ENCODE measurements at places on chromosomes 16 and 17.
A peak's percentile ranks its signal among the peaks of the same experiment; 100 is the strongest.

- peak; percentile 58 for DNase-seq
These were observed 428 bp upstream of the ANTKMT start for GRCh38 chr16:720447-720989.

GRCh38 chr17:57577751-57578607 is 167.1 kb downstream of the CCDC182 start:
- no peak for DNase-seq

DNA sequence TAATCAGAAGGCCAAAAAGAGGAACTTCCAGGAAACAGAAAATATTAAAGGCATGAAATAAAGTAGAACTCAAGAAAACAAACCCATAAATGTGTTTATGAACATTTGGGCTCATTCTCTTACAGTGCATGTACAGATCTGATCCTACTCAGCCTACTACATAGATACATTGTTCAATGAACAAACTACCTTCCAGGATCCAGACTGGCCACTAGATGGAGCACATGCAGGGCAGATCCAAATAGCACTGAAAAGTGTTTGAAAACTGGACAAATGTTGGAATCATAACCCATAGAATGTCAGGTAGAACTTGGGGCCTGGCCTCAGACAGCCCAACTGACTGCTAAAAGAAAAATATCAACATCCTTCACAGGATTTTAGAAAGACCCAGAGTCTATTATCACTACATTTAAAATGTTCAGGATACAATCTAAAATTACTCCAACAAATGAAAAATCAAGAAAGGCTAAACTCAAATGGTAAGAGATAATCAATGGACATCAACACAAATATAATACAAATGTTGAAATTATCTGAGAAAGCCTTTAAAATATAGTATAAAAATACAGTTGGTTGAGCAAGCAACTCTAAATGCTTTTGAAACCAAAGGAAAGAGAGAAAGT is 122.4 kb upstream of the NUDT7 start:
- DNase-seq: no peak

DNA sequence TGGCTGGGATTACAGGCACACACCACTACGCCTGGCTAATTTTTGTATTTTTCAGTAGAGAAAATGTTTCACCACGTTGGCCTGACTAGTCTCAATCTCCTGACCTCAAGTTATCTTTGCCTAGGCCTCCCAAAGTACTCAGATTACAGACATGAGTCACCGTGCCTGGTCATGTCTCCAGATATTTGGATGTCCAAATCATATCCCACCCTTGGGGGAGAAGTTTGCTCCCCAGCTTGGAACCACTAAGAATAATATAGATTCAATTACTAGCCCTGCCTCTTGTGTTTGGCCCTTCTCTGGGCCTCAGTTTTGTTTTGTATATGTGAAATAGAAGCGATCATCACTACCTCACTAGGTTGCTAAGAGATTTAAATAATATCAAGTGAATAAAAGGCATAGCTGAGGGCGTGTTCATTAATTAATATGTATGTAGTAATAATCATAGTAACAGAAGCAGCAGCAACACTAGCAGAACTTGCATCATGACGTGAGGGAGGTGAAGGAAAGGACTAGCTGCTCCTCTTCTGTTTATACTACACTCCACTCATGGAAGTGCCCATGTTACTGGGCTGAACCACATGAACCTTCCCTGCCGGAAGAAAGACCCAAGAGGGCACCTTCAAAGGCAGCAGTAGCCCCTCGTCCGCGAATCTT is 253.6 kb upstream of the XYLT1 start:
- DNase-seq: no peak

DNA sequence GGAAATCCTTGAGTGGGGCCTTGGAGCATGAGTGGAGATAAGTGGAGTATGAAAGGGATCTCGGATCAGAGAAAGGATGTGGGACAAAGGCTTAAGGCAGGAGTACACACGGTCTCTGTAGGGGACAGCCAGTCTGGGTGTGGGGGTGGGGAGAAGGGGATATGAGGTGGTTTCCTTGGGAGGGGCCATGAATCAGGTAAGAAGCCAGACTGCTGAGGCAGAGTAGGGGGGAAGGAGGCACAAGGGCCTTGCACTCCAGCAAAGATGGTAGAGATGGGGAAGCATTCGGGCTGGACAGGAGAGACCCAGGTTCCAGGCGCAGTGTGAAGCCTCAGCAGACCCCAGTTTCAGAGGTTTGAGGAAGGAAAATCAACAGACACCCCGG is 1.6 kb downstream of the HSD11B2 start:
- no peak for DNase-seq

DNA sequence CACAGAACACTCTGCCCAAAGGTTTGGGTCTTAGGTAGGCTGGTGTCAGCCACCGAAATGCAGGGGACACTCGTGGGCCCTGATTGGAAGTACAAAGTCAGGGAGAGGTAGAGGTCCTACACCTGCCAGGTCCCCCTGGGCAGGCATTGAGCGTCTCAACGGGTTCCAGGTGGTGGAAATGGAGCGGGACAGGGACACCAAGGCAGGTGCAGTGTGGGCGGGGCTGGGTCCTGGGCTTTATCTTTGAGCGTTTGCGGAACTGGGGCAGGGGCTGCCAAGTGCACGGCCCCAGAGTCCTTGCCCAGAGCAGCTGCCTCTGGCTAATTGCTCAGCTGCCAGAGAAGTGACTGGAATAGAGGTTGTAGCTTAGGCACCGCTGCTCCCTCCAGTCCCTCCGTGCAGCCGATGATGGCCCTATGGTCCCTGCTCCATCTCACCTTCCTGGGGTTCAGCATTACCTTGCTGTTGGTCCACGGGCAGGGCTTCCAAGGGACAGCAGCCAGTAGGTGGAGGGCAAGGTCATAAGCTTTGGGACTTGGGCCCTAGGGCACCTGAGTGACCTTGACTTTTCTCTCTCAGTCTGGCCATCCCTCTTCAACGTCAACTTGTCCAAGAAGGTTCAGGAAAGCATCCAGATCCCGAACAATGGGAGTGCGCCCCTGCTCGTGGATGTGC is at the start of gene ZACN:
Gene ZACN (plus strand): TSS at position 323 of the 675 bp plus-strand sequence. CDS start 83 bp downstream, at position 406.
- DNase-seq: no peak

DNA sequence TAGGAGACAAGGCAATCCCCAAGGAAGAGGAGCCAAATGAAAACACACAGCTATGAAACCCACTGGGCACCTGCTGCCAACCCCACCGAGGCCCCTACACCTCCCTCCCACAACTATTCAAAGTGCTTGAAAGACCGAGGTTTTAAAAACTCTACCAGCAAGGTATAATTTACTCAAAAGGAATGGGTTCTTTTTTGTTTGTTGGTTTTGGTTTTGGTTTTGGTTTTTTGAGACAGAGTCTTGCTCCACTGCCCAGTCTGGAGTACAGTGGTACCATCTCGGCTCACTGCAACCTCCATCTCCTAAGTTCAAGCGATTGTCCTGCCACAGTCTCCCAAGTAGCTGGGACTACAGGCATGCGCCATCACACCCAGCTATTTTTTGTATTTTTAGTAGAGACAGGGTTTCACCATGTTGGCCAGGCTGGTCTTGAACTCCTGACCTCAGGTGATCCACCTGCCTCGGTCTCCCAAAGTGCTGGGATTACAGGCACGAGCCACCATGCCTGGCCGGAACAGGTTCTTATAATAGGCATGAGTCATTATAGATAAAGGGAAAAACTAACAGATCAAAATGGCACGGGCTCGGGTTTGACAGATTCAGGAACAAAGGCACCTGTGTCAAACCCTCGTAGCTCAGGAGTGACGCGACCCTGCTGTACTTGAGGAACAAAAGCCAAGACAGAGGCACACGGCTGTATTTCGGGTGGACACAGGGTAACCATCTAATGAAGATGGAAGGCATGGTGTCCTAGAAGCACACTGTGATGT is 40.7 kb downstream of the COTL1 start:
- DNase-seq: no peak

- no peak for DNase-seq
These were observed 27.1 kb downstream of the MMD start for GRCh38 chr17:55394357-55395021.

DNA sequence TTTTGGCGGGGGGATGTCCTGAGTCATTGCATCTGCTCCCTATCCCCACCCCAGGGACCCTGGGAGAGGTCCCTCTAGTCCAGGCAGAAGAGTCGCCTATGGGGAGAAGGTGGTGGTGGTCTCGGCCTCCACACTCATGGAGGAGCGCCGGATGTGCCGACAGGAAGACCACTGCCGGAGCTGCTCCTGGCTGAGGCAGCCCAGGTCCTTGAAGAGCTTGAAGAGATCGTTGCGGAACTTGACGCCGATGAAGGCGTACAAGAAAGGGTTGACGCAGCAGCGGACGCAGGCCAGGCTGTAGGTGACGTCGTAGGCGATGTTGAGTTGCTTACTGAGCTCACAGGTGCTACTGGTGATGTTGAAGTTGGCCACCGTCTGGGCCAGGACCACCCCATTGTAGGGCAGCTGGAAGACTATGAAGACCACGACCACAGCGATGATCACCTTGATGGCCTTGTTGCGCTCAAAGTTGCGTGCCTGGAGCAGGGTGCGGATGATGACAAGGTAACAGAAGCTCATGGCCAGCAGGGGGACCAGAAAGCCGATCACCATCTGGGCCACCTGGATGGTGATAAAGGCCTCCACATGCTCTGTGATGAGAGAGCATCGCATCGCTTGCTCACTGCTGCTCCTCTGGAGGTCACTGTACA is 10.5 kb downstream of the CCR7 start:
- no peak for DNase-seq

GRCh38 chr17:16461606-16461866 is 30.5 kb downstream of the LRRC75A start:
- DNase-seq: no peak

DNA sequence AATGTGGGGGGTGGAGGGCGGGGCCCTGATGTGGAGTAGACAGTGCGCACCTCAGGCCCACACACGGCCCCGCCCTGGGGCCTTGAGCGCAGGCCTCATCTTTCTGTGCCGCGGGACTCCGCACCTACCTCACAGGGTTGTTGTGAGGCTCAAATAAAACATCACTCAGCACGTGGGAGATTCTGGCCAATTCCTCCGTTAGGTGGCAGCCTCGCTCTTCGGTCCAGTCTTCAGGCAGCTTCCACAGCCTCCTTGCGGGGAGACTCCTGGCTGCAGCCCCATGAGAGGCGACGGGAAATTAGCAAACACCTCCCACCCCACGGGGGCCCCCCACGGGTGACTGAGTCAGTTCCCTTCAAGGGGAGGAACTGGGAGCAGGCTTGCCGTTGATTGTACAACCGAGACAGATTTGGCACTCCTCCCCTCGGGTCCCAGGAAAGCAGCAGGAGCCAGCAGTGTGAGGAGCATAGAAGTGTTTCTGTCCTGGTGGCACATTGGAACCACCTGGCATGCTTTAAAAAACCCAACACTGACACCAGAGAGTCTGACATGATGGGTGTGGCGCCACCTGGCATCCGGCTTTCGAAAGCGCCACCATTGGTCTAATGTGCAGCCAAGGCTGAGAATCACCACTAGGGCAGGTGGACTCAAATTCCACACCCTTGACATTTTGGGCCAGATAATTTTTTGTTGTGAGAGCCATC is 7.6 kb downstream of the MRM1 start:
- no peak for DNase-seq

DNA sequence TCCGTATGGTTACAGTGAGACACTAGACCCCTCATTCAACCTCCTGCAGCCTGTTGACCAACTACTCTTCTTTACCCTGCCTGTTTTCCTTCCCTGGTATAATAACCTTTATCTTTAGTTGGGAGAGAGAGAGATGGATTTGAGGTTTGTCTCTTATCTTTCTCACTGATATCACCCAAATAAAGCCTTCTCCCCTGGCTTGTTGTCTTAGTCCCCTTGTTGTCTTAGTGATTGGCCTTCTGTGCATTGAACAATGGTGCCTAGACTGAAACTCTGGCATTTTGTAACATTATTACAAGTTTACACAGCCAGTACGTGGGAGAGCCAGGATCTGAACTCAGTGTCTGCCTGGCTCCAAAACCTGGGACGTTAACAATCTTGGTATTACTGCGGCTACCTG is 560.8 kb downstream of the HS3ST4 start:
- no peak for DNase-seq

DNA sequence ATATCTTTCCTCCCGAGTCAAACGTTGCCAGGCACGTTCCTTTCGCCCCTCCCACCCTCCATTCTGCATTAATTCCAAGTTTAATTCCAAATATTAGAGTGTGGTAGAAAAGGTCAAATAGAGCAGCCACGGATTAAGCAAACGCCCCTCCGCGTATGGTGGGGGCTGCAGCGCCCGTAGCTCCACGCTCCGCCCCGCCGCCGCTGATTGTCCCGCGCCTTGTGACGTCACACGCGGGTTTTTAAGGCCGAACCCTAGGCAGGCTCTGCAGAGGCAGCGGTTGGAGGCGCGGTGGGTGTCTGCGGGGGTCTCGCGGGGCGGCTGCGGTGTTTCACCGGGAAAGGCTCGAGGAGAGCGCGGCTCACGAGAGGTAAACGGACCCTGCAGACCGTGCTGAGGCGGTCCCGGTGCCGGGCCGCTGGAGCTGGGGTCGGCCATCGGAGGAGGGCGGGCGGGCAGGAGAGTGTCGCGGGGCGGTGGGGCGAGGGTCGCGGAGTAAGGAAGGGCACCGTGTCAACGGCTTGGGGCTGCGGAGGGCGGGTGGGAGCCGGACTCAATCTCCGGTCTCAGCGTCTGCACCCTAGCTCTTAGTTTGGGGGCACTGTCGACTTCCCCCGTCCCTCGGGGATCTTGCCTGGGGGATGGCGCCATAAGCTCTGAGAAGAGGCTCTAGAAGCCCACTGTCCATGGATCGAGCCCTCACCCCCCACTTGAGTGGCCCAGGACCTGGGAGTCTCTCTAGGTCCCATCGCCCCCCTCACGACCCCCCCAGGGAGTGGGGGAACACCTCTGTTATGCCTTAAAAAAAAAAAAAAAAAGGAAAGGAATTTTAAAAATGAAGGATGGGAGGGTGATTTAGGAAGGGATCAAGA is at the start of gene ARL4D:
Gene ARL4D (plus strand): TSS at position 270 of the 872 bp plus-strand sequence. CDS start 740 bp downstream, outside the sequence.
- DNase-seq: peak; percentile 18

- no peak for DNase-seq
These were observed 86.4 kb downstream of the FOXL1 start for GRCh38 chr16:86664522-86665318.

DNA sequence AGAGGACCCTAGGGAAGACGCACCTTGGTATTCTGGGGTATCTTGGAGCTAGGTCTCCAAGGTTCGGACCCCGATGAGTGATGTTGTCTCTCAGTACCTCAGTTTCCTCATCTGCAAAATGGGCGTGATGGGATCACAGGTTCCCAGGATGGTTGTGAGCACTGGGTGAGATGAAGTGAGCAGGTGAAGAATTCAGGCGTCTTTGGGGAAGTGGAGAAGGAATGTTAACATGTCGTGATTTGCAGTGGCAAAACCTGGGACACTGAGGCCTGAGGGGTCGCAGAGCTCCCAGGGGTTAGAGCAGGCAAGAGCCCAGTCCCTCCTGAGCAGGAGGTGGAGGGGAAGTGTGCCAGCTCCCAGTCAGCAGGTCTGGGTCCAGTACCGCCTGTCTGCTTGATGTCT is 215.1 kb upstream of the GSE1 start:
- DNase-seq: no peak

DNA sequence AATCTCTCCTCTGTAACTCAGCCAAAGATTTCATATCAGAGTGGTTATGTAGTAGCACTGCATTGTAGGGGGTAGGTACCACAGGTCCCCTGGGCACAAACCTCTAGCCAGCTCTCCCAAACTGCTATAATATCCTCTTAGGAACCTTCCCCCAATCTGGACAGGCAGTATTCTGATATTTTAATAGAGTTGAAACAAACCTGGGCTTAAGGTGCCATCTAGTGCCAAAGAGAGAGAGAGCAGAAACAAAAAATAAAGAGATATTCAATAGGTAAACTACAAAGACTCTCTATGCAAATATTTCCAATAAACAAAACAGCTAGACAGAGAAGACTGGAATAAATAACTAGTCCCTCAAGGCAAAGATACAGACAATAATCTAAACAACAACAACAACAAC is 1070.0 kb downstream of the CDH11 start:
- DNase-seq: no peak

- DNase-seq: no peak
These were observed 67.5 kb downstream of the GPRC5B start for GRCh38 chr16:19817122-19817521.

- DNase-seq: no peak
These were observed 158.9 kb upstream of the FAM20A start for GRCh38 chr17:68760141-68760475.
